ENCODE measurements at places on chromosomes 6 and 20.

- peak; percentile 61 for DNase-seq
Measured at GRCh38 chr6:37547564-37548061, 47.9 kb upstream of the CCDC167 start.

DNA sequence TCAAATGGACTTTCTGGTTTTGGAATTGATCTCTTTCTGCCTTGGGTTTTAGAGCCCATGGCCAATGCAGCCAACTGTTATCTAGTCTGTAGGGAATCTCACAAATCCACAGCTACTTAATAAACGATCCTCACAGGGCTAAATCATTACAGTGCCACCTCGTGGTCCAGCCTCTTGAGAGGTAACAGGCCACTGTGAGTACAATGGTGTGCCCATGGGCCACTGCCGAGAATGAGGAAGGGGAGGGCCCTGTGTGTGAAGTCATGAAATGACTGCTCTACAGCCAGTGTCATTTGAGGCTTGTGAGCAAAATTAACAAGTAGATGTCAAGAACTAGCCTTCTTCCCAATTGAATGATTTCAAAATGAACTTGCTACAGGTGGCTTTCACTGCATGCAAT lies 54.3 kb upstream of the GMPR start:
- no peak for DNase-seq

DNA sequence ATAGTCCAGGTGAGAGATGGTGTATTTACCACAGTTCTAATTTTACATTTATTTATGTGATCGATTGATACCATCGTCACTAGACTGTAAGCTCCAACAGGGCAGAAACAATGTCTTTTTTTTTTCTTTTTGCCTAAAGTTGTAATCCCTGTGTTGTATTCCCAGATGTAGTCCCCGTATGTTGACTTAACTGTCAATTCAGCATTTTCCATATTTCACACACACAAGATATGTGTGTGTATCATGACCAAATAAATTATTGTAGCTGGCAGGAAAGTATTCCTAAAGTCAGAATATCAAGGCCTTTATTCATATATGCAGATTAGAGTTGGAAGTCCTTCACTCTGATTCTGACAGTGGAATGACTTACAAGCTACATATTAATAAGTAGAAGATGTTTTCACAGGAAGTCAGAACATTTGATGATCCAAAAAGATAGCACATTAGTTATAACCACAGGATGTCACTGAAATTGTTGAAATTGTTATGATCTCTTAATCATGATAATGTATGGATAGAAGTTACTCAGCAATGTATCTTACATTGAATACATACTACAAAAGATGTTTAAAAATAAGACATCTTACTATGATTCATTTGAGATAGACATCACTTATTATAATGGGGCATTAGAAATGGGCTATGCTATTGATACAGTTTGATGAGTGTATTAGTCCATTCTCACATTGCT lies 10.6 kb downstream of the RNF182 start:
- DNase-seq, result no peak

- DNase-seq, result no peak
Measured at GRCh38 chr20:6954219-6954618, 186.7 kb downstream of the BMP2 start.

GRCh38 chr6:168640768-168641167 lies 199.8 kb downstream of the SMOC2 start:
- DNase-seq, result no peak

- no peak for DNase-seq
Measured at GRCh38 chr6:33455051-33455450, 675 bp downstream of the ZBTB9 start.

- DNase-seq, result peak; percentile 90
Measured at GRCh38 chr20:13644010-13644409, 5.3 kb upstream of the TASP1 start.

DNA sequence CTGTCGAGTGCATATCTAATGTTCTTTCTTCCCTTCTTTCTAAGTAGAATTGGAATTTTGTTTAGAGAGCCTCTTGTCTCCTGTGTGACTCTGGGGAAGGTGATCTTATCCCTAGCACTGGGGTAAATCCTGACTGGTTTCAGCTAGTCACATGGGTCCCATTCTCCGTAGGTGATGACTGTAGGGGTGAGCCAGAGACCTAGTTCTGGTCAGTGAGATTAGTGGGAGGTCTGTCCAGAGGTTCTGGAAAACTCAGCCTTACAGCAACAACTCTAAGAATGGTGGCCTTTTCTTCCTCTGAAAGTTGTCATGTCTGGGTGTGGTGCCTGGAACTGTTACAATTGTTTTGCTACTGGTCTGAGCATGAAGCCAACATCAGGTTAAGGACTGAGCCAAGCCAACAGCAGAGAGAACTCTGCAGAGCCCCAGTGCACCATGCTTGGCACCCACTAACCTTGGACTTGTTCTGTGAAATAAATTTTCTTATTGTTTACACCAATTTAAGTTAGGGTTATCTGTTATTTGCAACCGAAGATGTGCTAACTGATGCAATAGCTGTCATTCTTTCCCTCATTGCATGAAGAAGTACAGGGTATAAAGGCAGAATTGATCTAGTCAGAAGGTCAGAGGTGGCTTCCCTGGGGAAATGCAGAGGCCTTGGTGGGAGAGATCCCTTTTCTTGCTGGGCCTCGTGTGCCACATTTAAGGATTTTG lies 56.8 kb upstream of the TULP4 start:
- no peak for DNase-seq

GRCh38 chr20:37989601-37990295 lies 43.5 kb downstream of the TTI1 start:
- no peak for DNase-seq

Data from astrocyte (in vitro differentiated cells and primary cell).